CD4-positive, alpha-beta T cell treated with Interleukin-2 at 100 ng/mL for 4 hours (primary cell): ENCODE measurements at places on chromosomes 4 and X.

GRCh38 chr4:168503652-168504362 is 7.0 kb downstream of the PALLD start:
- no peak for DNase-seq

DNA sequence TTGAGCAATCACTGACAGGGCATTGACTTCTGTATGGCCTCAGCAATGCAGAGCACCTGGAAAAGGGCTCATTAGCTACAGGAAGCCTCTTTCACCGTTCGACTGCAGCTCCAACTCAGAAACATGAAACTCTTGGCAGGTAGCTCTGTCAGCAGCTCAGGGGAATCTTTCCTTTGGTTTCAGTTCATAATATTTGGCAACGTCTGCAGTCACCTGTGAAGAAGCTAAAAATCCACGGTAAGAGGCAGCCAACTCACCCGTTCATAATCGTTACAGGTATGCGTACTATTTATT is 354.9 kb downstream of the CAMK2D start:
- DNase-seq, result no peak

- DNase-seq, result no peak
These were observed 37.5 kb upstream of the STK26 start for GRCh38 chrX:131985526-131986049.

GRCh38 chr4:35883108-35883507 is 361.2 kb downstream of the ARAP2 start:
- DNase-seq, result no peak

DNA sequence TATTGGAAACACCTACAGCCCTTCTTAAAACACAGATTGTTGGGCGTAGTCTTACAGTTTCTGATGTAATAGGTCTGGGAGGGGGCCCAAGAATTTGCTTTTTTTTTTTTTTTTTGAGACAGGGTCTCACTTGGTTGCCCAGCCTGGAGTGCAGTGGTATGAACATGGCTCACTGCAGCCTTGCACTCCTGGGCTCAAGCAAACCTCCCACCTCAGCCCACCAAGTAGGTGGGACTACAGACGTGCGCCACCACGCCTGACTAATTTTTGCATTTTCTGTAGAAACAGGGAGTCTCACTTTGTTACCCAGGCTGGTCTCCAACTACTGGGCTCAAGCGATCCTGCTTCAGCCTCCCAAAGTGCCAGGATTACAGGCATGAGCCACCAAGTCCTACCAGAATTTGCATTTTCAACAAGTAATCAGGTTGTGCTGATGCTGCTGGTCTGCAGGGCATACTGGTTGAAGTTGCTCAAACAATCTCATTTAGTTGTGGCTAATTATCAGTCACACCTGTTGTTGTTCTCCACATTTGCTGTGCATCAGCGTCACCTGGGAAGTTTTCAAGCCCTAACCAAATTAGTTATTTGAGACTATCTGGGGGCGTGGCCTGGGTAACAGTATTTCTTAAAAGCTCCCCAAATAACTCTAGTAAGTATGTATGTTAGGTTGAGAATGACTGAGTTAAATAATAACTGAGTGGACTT is 14.0 kb downstream of the TMEM154 start:
- no peak for DNase-seq

- DNase-seq, result no peak
These were observed 30.9 kb upstream of the INTS6L start for GRCh38 chrX:135489542-135489941.

DNA sequence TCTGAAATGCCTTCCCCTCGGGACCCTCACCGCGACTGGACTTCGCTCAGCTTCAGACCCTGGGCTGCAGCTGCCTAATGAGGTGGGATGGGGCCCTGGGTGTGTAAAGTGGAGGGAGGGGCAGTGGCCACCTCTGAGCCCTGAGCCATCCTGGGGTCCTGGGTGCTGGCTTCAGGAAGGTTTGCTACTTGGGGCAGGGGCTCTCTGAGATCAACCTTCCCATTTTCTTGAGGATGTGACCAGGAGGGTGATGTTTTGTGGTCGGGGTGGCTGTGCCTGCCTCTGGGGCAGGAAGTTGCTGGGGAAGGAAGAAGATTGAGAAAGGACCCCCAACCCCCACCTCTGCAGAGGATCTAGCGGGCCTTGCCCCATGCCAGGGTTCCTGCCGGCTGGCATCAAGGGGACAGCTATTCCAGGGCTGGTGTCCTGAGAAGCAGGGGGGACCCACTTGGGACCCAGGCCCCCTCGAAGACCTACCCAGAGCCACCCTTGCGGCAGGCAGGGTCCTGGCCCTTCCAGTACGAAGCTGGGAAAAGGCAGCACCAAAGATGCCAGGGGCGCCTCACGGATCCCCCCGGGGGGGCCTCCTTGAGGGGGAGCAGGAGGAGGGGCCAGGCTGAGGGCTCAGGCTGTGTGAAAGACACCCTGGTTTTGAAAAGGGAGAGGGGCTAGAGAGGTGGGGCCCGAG is 6.5 kb downstream of the SH3BP2 start:
- DNase-seq, result no peak

DNA sequence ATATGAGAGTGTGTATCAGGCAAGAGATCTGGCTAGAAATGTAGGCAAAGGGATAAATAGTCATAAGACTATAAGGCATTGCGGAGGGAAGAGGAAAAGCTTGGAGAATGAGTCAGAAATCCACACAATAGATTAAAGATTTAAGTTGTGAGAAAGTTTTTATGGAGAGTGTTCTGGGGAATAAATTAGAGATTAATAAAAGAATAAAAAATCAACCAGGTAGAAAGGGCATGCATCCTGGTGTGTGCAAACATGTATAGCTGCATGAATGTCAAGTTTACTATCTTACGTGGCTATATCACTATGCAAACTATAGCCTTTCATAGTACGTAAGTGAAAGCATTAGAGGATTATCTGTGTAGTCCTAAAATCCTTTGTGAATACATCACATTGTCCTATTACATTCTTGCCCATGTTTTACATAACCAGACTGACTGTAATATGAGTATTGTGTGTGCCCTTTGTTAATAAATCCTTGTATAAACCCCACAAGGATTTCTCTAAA is 36.9 kb downstream of the SNCA start:
- DNase-seq, result no peak

DNA sequence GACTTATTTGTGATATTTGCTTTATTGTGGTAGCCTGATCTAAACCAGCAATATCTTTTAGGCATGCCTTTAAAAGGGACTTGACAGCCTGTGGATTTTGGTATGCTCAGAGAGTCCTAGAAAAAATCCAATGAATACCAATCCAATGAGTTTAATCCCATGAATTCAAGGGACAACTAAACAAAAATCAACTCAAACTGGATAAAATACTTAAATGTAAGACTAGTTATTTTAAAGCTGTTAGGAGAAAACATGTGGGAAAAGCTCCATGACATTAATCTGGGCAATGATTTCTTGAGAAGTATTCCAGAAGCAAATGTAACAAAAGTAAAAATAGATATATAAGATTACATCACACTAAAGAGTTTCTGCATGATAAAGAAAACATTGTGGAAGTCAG is 711.5 kb upstream of the PITX2 start:
- DNase-seq, result no peak

DNA sequence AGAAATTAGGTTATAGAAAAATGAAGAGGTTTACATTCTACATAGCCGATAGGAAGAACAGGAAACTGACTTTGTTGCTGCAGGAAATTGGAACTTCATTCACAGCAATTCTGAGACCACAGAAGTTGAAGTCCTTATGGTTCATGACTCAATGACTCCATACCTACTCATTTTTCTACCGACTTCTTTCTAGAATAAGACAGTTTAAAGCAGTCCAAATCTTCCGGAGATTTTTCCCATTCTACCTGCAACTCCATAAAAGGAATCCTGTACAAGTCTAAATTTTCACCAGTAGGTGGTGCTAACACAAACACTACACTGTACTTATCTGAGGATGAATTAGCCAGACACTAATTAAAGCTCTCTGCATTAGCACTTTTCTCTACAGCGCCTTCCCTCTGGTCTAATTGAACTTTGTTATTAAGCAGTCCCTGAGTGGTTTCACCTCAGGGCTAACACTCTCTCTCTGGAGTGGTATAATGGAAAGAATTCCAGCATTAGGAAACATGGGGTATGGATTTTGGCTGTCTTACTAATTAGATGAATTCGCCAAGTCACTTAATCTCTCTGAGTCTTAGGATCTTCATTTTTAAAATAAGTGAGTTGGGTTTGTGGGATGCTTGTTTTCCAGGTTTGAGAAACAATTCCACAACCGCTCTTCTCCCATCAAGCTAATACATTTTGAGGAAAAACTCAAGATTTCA is 167.9 kb downstream of the SMIM20 start:
- DNase-seq, result peak; percentile 70

DNA sequence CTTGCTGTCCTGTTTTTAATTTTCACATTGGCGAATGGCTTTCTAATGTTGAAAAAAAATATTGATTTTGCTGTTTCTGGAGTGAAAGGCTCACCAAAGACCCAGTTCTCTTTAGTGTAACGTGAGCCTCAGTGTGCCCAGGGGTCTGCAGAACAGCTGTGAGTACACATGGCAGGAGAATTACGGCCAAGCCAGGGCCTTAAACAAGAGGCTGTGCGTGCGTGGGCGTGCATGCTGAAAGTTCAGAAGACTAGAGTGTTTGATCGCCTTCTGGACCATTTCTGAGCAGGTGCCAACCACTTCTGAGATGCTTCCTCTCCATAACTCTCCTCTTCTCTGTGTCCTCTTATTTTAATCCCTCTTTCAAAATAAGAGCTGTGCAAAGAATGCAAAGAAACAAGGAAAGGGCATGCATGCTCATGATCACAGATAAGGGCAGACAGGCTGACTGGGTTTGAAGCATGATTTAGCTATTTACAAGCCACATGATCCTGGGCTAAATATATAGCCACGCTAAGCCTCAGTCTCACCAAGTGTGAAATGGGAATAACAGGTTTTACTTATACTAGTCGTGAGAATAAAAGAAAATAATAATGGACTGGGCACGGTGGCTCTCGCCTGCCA is 9.9 kb downstream of the PHEX start:
- DNase-seq, result no peak

DNA sequence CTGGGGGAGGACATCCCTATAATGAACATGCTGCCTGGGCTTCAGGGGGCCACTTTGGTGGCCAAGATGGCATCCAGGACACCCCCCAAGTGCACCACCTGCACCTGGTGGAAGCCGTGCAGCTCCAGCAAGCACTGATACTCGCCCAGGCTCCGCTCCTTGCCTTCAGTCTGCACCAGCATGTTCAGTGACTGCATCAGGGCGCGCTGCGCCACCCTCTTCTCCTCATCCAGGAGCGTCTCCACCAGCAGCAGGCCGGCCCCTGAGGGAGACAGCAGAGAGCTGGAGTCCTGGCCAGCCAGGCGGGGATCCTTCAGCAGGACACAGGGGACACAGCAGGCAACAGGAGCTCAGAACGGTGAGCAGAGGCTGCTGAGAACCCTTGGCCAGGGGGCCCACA is 11.3 kb upstream of the SLC25A6 start:
- no peak for DNase-seq

GRCh38 chrX:147626605-147627004 is 285.1 kb upstream of the FMR1 start:
- no peak for DNase-seq
